CD4-positive, alpha-beta T cell treated with Interleukin-6 at 100 ng/mL for 8 hours (primary cell): ENCODE measurements at places on chromosomes 2 and 18.

DNA sequence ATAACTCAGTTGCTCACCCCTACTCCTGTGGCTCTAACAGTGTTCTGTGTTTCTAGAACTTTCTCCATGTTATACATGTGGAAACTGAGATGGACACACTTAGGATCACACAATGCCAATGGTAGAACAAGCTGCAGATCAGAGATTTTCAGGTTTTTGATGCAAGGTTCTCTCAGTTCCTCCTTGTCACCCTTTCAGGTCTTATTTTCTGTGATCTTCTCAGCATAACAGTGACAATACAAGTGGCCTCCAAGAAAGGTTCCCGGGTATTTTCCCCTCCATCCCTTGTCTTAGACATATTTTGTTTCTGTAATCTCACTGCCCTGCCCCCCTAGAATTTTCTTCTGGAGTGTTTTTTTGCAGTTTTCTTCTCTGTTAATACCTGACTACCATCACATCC, 6.2 kb upstream of the MGAT5 start:
- no peak for DNase-seq

- DNase-seq: no peak
Measured at GRCh38 chr2:103324671-103325070, 562.8 kb downstream of the TMEM182 start.

DNA sequence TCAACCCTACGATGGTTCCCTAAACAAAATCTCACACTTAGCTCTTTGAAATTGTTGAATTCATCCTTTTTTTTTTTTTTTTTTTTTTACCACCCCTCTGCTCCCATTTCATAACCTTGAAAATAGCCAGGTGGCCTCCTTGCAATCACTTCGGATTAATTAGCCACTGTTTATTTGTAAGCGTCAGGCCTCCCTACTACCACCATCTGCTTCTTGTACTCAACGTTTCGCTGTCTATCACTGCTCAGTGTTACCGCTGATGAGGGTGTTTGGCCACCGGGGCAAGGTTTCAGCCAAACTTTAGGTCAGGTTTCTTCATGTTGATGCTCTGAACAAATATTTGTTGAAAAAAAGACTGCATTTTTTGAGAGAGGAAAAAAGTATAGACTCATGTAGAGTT, 183.2 kb downstream of the EPHA4 start:
- DNase-seq: no peak

- no peak for DNase-seq
Measured at GRCh38 chr18:64091526-64091925, 57.4 kb downstream of the LINC00305 start.

- no peak for DNase-seq
Measured at GRCh38 chr18:48108136-48108535, 177.7 kb upstream of the SMAD2 start.

DNA sequence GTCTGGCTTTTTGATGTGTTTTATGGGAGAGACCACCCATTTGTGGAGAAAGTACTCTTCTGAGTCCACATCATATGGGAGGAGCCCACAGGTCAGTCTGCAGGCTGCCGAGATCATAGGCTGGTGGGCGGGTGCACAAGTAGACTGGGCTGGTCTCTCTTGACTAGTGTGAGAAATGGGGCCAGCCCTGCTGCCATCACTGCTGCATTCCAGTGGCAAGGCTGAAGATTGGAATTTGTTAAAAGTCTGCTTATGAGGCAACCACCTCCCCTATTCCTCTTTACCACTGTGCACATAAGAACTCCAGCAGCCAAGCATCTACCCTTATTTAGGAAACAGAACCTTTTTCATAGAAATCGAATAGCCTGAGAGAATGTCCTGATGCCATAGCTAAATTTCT, 200.7 kb downstream of the DIS3L2 start:
- DNase-seq: no peak

GRCh38 chr2:208334230-208334629, 68.2 kb downstream of the PIKFYVE start:
- DNase-seq: no peak

DNA sequence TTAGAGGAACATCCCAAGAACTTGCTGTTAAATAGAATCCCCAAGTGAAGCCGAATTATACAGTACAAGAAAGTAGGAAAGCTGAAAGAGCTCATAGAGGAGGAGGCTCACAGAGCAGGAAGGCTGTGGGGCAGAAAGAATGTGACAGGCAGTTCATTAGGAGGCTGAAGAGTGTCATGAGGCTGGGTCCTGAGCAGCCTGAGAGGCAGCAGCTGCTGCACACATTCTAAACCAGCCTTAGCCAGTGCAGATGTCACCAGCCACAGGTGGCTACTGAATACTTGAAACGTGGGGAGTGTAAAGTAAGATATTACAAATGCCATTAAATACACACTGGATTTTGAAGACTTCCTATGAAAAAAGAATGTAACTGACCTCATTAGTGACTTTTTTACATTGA, 490.2 kb upstream of the KLHL29 start:
- no peak for DNase-seq

GRCh38 chr18:75809926-75810255, 382.4 kb upstream of the SMIM21 start:
- no peak for DNase-seq

DNA sequence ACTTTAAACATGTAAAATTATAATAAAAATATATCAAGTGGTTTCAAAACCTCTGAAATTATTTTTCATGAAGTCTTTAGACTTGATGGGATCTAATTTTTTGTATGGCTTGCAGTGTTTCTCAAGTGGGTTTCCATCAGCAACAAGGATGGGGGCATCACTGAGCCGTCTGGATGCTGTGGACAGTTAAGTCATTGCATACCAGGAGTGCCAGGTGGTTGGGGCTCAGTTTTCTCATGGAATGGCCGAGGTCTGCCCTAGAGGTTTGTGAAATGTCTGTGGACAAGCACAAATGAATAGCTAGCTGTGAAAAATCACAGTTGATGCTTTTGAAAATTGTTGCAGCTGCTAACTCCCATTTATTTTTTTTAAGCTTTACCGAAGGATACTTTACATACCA, 1.7 kb downstream of the PRELID3A start:
- no peak for DNase-seq

DNA sequence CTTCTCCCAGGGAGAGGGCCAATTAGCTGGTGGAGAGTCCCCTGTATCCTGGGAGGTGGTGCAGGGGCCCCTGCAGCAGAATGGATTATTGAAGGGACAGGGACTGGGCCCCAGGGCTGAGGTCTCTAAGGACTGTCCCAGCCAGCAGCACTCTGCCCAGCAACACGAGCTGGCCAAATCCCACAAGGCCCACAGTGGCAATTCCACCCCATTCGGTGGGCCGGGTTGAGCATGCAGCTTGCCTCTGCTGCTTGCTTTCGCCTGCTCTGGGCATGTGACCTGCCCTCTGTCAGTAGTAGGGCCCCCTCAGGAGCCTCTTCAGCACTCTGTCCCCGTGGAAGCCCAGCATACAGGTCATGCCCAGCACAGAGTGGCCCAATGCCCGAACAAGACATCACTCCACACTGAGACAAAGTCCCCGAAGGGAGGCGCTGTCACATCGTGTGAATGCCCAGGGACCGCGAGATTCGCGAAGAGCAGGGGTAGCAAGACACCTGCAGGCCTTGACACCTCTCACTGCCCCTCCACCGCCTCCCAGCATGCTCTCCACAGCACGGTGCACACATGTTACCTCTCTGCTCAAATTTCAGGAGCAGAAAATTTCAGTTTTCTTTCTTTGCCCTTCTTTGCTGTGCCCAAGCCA, 65.4 kb downstream of the CRACDL start:
- no peak for DNase-seq

DNA sequence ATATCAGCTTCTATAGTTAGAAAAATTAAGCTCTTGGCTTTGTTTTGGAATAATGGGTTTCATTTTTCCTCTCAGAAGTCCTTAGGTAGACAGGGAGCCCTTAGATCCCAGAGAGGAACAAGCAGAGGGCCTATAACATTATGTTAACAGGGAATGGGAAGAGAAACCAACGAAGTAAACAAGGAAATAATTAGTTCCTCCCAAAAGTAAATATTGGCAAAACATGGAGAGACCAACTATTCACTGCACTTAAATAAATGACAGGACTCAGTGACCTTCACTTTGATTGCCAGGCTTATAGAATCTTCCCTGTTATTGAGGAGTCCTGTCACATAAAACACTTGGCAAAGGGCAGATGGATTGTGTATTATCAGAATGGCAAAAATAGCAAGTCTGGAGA, 5.3 kb downstream of the CRIM1 start:
- DNase-seq: no peak

DNA sequence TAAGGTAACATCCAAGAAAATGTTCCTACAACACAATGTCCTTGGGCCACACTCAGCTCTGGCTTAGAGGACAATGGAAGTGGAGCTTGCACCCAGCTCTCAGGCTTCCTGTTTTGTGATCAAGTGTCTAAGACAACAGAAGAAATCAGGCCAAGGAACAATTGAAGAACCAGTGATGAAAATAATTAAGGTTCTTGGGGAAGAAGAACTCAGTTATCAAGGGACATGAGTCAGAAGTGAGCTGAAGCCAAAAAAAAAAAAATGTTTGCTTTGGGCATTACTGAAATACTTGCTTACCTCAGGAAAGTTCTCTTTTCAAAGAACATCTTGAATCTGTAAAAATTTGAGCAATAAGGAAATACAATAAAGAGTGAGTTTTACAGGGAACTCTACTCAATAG, 299.0 kb downstream of the FBXO15 start:
- no peak for DNase-seq

- DNase-seq: peak; percentile 31
Measured at GRCh38 chr18:45775241-45775676, 50.2 kb upstream of the SIGLEC15 start.

DNA sequence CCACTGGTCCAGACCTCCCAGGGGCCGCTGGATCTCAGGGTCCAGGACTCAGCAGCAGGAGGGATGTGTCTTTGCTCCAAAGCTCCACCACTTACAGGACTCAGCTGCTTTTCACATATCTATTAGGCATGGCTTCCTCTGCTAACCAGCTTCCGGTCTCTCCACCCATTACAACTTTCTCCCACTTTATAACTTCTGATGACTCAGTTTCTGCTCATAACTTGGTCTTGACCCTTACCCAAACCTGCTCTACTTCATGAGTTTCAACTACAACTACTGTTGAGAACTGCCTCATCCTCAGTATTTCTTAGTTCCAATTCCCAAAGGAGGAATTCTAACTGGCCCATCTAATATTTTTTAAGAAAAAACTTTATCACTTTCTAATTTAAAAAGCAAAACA, 17.2 kb downstream of the SULT1C2 start:
- DNase-seq: no peak

DNA sequence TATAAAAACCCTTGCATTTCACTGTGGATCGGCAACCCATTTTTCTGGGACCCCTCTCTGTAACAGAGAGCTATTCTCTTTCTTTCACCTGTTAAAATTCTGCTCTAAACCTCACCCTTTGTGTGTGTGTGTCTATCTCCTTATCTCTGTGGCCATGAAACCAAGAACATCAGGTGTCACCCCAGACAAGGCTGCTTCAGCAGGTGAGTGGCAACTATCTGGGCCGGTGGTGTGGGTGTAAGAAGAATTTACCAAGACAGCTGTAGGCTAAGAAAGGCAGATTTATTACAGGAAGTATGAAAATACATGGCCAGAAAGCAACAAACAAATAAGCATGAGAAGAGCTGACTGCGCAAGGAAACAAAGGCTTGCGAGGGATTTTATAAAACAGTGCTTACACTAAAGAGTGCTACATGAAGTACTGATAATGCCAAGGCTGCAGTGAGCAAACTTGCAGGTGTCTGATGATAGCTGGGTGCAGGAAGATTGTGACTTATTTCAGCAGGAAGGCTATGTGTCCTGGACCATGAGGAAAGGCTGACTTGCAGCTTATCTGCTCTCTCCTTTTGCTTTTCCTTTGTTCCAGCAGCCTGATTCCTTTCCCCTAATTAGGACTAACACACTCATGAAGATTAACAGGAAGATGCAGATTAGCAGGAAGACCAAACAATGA, 421.1 kb downstream of the PTH2R start:
- no peak for DNase-seq

GRCh38 chr2:166610180-166610912, 116.3 kb upstream of the SCN7A start:
- DNase-seq: no peak

DNA sequence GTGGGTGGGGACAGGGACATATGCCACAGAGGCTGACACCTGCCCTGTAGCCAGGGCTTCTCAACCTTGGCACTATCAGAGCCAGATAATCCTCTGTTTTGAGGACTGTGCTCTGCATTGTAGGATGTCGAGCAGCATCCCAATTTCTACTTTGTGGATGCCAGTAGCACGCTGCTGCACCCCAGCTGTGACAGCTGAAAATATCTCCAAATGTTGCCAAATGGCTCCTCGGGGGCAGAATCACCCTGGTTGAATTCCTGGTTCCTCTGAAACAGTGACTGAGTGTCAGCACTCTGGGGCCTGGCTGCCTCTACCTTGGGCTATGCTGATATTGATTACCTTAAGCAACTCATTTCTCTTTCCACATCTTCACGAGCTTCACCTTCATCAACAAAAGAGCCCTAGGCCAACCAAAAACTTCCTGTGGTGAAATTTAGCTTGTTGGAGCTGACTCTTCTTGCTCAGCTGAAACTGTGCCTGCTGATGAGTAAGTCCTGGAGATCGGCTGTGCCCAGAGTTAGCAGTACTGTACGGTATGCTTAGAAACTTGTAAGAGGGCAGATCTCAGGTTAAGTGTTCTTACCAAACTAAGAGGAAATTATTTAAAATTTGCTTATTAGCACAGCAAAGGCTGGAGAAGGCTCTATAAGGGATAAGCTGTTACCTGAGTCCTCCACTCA, 138.1 kb downstream of the SEPTIN10 start:
- DNase-seq: no peak

GRCh38 chr2:487186-488079, 189.8 kb downstream of the TMEM18 start:
- DNase-seq: no peak

DNA sequence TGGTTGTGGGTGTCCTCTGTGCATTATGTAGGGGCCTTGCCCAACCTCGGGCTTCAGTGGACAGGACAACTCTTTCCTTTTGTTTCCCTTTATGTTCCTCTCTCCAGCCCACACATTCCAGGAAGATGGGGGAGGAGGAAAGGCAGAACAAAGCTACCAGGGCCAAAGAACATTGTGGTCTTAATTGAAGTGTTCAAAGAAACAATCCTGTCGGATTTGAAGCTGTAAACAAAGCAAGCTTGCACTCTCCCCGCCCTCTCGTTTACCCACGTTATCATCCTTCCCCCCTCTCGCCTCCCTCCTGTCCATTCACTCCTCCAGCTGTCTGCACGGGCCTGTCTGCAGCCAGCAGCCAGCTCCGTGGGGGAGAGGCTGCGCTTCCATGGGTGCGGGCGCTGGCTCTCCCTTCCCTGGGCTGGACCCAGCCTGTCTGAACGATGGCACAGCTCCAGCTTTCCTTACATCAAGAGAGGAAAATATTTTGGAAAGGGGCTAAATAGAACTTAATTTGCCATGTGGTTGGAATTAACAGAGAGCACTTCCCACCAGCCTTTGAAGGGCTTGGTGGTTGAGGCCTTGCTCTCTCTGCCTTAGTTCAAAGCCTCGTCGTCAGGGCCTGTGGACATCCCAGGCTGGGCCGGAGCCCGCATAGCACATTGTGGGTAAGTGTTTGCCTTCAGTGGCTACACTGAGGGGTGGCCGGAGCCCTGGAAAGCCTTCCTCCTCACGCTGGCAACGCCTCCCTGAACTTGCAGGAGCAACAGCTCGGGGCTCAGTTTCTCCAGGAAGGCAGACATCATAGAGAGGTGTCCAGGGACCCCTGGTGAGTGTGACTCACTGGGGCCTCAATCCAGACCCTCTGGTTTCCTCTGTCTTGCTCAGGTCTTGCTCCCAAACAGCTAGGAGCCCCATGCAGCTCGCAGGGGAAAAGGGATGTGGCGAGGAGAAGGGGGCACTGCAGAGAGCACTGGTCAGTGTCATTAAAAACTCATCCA, 60.6 kb upstream of the HS6ST1 start:
- DNase-seq: no peak

- peak; percentile 41 for DNase-seq
Measured at GRCh38 chr2:110748489-110748867, 16.1 kb downstream of the ACOXL start.
